ENCODE measurements at places on chromosomes 4 and X.
A peak's percentile ranks its signal among the peaks of the same experiment; 100 is the strongest.

DNA sequence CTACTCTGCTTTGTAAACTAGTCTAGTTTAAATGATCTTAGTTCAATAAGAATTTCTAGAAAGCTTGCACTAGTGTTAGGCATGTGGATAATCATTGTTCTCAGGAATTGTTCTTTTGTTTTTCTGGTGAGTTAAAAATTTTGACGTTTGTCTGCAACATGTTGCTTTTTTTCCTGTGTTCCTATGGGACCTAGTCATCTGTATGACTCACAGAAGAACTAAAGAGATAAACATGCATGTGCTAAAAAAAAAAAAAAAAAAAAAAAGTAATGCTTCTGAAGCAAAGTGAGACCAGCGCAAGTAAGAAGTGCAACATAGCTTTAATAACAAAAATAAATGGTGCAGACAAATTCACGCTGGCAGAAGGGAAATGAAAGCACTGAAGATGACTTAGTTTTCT is 471.2 kb downstream of the IQCM start:
- DNase-seq = peak; percentile 77

- peak; percentile 90 for DNase-seq
Measured at GRCh38 chr4:184383497-184384055, 90.8 kb downstream of the IRF2 start.

DNA sequence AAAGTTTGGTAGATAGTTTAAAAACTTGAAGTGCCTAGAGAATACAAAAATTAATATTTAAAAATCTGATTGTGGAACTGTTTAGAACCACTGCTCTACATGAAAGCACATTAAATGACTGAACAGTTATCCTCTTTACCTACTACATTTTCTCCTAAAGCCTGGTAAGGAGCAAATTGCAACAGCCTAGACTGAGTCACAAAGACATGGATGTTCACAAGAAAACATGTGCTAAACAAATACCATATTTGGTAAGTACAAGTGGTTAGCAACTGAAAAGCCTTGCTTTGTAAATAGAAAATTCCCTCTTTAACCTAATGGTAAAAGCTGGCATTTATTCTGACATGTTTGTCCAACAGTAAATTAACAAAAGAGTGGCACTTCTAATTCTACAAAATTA is 203.1 kb downstream of the FBXO8 start:
- no peak for DNase-seq

DNA sequence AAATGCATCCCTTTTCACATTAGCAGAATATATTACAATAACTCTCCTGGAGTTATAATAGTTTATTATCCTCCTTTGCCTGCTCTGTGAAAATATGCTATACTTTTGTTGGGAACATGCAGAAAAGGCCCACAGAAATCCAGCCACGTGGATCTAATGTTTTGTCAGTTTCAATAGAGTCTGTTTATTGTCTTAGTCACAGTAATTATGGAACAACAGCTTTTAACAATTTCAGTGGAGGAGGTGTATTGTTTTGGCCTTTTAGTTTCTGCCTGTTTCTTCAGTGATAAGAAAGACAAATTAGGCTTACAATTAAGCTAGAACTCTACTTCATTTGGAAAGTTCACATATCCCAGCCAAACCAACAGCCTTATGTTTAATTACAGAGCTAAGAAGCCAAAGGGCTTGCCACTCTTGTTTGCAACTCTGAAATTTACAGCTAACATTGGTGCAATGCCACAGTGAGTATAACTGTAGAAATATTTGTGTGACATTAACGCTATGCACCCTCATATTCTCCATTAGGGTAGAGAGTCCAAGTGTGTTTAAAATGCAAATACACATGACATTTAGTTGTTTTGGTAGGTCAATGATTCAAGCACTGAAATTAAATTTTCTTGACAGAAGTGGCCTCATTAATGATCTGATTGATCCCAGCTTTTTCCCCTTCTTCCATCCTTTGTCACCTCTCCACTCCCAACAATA is 175.8 kb downstream of the USP46 start:
- no peak for DNase-seq

GRCh38 chr4:179762840-179763239 is 2320.6 kb upstream of the AGA start:
- no peak for DNase-seq

- DNase-seq = no peak
Measured at GRCh38 chr4:26069218-26069617, 155.2 kb downstream of the SMIM20 start.

DNA sequence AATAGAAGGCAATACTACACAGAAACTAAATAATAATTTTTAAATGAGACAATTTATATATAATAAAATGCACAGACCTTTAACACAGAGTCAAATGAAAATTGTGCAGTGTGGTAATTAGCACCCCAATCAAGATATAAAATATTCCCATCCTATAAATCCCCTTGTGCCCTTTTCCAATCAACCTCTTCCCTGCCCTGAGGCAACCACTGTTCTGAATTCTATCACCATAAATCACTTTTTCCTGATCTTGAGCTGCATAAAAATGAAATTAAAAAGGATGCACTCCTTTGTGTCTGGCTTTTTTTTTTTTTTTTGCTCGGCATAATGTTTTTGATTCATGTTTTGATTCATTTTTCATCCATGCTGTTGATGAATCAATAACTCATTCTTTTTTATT is 107.0 kb downstream of the ATP8A1 start:
- no peak for DNase-seq

- no peak for DNase-seq
Measured at GRCh38 chr4:165748321-165748720, 124.7 kb upstream of the TLL1 start.

GRCh38 chr4:40583850-40584439 is 45.7 kb downstream of the RBM47 start:
- DNase-seq = no peak

DNA sequence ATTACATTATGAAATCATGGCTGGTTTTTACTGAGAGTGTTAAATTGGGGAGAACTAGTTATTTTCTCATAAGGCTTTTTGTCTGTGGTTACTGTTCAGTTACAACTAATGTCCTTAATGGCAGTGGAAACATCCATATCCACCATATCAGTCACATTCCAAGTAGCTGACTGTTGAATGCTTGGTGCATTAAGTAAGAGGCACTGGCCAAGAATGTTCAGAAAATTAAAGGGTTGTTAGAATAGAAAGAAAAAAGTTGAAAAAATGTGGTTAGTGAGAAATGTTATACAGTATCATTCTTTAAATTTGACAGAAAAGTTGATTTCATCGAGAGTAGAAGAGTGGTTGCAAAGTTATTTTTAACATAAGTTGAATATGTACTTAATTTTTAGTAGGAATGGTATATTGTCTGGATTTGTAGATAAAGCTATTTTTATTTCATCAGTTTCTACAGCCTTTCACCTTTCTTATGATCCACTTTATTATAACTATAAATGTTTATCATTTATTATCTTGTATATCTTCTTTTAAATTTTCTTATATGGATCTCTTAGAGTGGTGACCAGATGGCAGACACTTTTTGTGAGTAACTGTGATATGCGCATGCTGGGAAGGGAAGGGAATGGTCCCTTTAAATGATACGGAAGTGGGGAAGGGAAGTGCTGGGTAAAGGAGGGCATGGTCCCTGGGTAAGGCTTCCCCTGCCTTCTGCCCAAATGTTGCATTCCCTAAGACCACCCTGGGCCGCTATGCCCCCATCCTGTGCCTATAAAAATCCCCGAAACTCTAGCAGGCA is 2407.1 kb downstream of the ARAP2 start:
- peak; percentile 80 for DNase-seq

GRCh38 chrX:101691835-101692234 is 32.2 kb upstream of the ARMCX2 start:
- DNase-seq = no peak

DNA sequence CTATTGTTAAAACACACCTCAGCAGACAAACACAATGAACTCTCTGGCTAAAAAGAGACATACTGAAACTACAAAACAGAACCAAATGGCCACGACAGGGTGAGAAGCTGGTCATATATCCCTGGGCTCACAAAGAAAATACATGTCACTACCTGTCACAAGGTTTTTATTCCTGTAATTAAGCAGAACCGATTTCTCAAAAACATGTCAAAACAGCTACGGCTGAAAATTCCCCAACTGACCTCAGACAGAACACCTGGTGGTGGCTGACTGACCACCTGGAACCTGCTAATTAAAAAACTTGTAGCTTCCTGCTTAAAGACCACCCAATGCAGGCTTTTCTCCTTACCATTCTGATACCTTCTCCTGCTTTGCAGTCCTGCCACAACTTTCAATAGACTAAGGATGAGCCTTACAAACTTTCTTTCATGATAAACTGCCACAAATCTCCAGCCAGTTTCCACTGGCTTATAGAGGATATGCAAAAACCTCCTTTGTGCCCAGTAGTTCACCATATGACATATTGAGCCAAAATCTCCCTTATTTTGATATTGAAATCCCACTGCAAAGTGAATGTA is 571.9 kb downstream of the SPOCK3 start:
- DNase-seq = peak; percentile 22

GRCh38 chr4:165628572-165628971 is 244.5 kb upstream of the TLL1 start:
- no peak for DNase-seq

Data from foreskin keratinocyte (primary cell).